ENCODE measurements at places on chromosomes 1 and 21.
A peak's percentile ranks its signal among the peaks of the same experiment; 100 is the strongest.

DNA sequence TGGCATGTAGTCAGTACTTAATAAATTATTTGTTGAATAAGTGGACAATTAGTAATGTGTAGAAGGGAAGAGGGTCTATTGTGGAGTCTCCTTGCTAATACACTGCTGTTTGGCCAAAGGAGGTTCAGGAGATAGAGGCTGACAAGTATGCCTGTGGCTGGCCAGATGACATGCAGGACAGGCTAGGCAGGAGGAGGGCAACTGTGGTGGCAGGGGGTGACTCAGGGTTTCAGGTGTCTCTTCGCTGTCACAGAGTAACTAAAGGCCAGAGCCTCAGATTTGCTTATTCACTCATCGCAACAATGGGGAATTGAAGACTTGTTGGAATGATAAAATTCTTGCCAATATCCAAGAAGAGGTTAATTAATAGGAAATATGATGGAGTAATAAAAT, 33.1 kb downstream of the THRAP3 start:
- no peak for DNase-seq

GRCh38 chr1:201594575-201595245, 55.8 kb downstream of the NAV1 start:
- no peak for DNase-seq

DNA sequence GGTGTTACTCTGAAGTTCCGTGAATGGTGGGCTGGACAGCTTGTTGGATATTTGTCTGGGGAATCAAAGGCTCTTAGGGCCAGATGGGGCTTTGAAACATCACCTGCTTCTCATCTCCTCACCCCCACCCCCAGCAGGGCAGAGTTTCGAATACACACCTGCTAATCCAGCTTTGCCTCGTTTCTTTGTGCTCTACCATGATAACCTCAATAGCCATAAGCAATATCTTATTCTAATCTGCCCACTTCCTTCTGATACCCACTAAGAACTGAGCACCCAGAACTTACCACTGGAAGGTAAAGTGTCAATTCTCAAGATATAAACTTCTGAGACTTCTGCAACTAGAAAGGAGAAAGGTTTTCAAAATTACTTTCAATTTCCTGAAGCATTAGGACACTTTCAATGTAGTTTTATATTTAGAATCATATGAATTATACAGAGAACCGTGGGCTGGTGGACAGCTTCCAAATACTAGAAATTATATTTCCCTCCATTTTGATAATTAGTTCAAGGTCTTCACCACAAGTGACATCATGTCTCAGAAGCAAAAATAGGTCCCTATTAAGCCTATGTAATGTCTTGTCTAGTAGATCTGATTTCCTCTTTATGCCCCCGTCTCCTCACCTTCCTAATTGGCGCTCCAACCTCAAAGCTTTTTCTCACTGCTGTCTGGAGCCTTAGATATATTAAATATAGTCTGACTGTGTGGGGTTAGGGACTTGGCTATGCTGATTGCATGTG, 64.4 kb upstream of the NEK2 start:
- DNase-seq, result peak; percentile 51

DNA sequence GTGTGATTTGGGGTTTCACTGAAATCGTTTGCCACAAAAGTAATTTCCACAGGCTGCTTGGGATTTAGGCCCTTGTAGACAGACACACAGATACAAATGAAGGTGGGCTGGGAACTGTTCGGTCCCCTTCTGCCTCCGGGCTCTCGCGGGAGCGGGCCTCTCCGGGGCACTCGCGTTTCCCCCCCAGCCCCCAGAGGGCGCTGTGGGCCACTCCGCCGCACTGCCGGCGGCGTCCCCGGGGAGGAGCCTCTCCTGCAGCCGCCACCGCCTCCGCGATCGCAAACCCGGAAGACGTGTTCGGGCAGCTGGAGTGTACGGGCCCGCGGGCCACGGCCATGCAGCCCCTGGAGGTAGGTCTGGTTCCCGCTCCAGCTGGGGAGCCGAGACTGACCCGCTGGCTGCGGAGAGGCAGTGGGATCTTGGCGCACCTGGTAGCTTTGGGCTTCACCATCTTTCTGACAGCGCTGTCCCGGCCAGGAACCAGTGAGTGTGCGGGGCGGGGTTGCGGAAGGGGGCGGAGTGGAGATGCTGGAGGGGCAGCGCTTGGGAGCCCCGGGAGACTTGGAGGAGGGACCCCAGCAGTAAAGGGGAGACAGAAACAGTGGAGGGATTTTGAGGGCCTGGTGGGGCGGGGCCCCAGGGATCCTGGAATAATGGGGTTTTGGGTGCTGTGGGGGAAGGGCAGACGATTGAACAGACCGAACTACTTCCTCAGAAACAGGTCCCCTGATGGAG, at the start of gene CYB561D1:
Gene CYB561D1 (plus strand): TSS at position 290 of the 735 bp plus-strand sequence. CDS start 46 bp downstream, at position 336.
- peak; percentile 93 for DNase-seq

DNA sequence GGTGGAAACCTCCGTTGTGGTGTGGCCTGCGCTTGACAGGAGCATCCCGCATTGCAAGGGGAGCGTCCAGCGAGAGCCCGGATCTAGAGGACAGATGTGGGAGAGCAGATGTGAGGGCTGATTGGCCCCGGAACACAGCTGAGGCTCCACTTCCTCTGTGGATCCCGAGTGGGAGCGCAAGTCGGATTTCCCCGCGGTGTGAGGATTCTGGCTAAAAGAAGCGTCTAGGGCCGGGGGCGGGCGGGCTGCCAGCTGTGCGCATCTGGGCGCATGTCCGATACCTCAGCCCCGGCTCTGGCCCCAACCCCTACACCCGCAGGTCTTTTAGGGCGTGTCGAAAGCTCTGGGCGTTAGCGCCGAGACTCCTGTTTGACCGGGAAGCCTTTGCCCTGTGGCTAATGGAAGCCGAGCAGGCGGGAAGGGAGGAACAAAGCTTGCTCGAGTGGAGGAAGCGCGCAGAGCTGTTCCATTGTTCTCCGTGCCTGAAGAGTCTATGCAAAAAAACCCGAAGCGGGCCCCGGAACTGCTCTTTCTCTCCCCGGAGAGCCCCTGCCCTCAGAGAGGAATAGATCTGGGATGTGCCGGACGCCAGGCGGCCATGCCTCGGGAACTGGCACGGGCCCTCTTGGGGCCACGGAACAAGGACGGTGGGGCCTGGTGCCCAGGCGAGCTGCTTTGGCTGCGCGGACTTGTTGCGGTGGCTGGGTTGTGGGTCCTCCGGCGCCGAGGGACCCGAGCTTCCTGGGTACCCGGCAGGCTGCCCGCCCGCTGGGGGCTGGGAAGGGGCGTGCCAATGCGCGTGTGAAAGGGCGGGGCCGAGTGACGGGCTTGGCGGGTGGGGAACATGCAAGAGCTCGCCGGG, 111.1 kb downstream of the NAV1 start:
- no peak for DNase-seq

GRCh38 chr1:154883919-154884868, 14.1 kb upstream of the KCNN3 start:
- DNase-seq, result no peak

- no peak for DNase-seq
These were observed 40.7 kb downstream of the HHAT start for GRCh38 chr1:210369425-210369824.

- no peak for DNase-seq
These were observed 4.8 kb downstream of the RBM34 start for GRCh38 chr1:235156265-235156664.

- DNase-seq, result no peak
These were observed 4.1 kb downstream of the ADPRS start for GRCh38 chr1:36092798-36093185.

DNA sequence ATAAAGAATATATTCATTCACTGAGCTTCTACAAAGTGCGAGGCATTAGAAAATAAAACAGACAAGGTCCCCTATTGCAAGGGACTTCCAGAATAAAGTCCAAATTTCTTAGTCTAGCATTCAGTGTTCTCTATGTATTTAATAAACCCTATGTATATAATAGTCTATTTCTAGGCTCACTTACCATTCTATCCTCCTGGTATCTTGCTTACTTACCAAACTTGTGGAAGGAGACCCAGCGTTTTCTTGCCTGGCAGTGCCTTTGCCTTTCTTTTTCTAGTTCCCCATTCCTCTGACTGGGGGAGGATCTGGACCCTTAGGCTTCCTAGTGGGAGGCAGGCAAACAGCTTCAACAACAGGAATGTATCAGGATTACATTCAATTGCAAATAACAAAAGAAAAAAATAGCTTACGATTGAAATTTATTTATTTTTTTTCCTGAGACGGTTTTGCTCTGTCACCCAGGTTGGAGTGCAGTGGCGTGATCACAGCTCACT, 690 bp upstream of the RNF19B start:
- no peak for DNase-seq

- no peak for DNase-seq
These were observed 419.6 kb upstream of the B3GALT2 start for GRCh38 chr1:193606035-193606434.

DNA sequence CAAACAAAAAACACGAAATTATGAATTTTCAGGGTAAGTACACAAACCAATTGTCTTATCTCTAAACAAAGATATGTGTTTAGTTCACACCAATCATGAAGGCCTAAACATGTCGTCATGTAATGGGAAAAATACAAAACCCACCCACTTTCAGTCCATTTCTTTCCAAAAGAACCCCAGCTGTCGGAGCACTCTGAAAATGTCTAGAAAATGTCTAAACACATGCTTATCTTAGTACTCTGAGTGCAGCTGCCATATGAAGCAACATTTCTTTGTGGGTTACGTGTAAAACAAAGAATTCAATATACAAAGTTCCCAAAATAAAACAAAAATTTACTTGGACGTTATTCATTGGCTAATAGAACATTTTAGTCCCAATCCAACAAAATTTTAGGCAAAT, 22.7 kb downstream of the SERBP1 start:
- no peak for DNase-seq

GRCh38 chr1:184930645-184931044, 43.7 kb downstream of the NIBAN1 start:
- DNase-seq, result no peak

DNA sequence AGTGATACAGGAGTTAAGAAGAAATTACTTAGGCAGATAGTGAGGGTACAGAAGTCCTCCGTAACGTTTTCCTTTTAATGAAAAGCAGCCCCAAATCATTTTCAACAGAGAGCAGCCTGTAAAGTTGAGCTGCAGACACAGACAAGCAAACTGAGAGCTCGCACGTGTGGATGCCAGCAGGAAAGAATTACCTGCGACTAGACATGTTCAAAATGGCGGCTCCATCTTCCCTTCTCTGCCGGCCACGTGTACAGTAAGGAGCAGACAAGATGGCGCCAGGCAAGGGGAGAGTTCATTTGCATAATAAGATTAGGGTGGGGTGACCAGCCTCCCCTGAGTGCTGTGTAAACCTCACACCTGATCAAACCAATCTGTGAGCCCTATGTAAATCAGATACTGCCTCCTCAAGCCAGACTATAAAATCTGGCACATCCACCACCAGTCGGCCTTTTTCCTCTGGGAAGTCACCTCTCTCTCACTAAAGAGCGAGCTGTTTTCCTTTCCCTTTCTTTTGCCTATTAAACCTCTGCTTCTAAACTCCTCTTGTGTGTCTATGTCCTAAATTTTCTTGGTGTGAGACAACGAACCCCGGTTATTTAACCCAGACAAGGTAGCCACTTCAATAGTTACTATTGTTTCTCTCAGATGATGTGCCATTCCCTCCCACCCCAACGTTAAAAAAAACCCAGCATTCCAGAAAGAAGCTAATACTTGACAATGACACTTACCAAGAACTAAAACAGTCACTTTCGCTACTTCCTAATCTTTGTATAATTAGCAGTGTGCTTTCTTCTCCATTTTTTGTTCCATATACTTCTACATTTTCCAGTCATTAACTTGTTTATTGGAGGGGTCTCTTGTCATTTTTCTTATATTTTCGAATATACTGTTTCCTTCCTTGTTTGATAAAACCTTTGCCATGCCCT, 27.4 kb downstream of the DUSP10 start:
- no peak for DNase-seq

GRCh38 chr1:70707214-70707613, 296.1 kb downstream of the CTH start:
- DNase-seq, result no peak

GRCh38 chr1:11281518-11282331, 8.7 kb downstream of the UBIAD1 start:
- DNase-seq, result no peak

GRCh38 chr1:7006996-7007871, 222.0 kb downstream of the CAMTA1 start:
- DNase-seq, result no peak

- no peak for DNase-seq
These were observed 11.1 kb downstream of the PDZK1 start for GRCh38 chr1:145695821-145696629.

DNA sequence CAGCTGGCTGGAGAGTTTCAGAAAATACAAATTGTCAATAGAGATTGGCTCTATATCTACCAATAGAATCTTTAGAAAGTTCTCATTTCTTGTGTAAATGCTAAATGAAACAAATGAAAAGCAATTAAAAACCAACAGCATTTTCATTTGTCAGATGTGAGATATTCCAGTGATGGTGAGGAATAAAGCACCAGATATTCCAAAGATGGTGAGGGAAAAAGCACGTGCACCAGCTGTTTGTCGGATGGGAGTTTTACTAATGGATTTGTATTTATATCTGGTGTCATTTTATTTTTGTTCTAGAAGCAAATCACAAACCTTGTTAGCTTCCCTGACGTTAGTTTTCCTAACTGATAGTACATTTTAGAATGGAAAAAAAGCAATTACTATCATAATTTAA, 188.8 kb downstream of the PCP4 start:
- DNase-seq, result no peak

- no peak for DNase-seq
These were observed 45.0 kb upstream of the AIM2 start for GRCh38 chr1:159121526-159121925.

DNA sequence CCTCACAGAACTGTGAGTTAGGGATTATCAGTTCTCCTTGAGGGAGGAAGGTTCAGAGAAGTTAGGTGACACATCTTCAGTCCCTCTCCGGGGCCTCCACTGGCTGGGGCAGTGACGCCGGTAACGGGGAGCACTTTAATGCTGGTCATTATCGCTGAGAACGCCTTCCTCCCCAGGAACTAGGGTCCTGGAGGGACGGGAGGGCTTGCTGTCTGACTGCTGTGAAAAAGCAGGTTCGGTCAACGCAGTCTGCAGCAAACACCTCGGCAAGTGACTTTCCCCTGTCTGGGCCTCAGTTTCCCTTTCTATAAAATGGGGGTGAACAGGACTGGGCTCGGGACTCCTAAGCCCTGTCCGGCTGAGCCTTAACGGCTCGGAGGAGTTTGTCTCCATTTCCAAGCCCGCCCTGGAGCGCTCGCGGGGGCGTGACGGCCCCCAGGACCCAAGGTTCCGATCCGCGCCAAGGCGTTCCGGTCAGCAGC, 341 bp upstream of the TMEM61 start:
- peak; percentile 6 for DNase-seq

DNA sequence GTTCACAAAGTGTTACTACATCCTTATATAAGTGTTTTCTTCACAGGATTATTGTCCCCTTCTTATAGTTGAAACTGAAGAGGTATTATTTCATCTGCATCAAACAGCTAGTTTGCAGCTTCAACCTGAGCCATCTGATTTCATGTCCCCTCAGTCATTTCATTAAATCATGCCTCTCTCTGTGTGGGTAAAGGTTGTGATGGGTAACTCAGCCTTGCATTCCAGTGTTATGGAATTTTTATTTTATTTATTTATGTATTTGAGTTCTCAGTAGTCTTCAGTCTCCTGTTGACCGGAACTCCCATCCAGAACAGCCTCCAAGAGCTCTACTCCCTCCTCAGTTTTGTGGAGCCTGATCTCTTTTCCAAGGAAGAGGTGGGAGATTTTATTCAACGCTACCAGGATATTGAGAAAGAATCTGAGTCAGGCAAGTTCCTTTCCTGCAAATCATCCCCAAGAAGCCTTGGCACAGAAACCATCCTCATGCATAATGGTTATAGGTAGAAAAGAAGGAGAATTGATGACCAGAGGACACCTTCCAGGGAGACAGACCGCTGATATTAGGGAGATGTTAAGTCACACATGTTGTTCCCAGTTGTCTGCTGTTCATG, 21.8 kb downstream of the CHD1L start:
- DNase-seq, result no peak

Data from GM13977 (cell line).